Fibroblast of mammary gland (primary cell): ENCODE measurements at places on chromosomes 6 and 20.

GRCh38 chr20:39067526-39068216, 105.5 kb downstream of the DHX35 start:
- DNase-seq: peak; percentile 88

- no peak for DNase-seq
These were observed 39.9 kb downstream of the MAP7 start for GRCh38 chr6:136510299-136510698.

- DNase-seq: no peak
These were observed 35.2 kb downstream of the HFE start for GRCh38 chr6:26122402-26122792.

DNA sequence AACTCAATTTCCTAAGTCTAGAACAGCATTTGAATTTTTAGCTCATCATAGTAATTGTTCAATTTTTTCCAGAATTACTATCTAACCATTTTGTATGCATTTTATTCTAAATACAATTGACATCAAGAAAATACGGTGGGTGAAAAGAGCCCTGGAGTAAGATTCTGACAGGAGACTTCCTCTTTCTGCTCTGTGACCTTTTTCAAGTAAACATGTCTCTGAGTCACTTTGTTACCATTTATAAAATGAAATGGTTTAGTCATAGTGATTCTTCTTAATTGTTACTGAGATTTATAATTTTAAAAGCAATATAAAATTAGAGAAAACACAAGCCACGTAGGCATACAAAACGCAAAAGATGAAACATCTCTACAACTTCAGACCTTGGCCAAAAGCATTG, 80.2 kb downstream of the PLCB1 start:
- DNase-seq: peak; percentile 31

DNA sequence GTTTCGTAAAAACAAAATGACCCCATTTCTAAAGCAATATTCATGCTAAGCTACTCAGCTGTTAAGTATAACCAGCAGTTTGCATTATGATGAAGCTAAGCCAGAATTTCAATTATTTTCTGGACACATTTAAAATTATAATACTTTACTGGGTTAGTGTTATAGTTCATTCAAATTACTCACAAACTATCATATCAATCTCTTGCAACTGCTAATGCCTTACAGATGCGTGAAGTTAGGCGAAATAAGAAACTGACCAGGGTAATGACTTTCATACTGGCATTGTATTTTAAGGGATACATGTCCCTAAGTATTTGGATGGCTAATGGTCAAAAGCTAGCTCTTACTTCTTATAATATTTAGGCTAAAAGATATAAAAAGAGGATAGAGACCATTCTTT, 249.6 kb downstream of the TSHZ2 start:
- DNase-seq: no peak

DNA sequence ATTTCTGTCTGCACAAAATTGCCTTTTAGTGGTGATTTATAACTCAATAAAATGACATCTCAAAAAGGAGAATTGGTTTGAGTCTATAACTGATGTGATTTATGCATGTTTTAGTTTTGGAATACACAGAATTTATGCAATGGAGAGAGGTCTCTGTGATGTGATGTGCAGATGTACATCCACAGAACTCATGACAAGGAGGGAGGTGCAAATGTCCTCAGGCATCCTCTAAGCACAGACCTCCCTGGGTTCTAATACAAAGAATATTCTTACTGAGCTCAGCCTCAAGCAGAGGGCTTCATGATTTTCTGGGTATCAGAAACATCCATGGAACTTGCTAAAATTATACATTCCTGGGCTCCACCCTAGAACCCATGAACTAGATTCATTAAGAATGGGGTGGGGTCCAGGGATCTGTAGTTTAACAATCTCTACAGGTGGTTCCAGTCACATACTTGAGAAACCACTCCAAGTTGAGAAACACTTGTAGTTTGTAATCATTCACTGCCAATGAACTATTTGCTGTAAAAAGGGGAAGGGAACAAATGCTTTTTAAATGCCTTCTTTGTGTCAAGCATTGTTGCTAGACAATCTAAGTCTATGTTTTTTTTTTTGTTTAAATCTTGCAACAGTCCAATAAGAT, 60.2 kb upstream of the NEDD9 start:
- DNase-seq: no peak

DNA sequence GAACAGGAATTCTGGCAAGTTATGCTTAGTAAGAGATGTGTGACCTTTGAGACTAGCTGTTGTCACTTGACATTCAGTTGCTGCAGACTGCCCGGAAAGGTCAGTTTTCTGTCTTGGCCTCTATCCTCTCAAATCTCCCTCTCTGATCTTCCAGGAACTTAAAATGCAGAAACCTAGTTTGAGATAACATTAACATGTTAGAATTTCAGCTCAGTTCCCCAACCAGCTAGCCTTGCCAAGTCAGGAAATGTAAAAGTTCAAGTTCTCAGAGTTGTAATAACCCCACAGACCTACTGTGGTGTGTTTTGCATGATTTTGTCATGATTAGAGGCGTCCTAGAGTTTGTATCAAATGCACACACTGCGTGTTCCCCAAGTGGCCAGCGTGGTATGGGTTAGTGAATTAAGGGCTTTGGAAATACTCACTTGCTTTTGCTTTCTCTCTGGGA, 46.6 kb downstream of the DUSP22 start:
- DNase-seq: no peak

GRCh38 chr6:142721215-142721920, 223.6 kb downstream of the HIVEP2 start:
- DNase-seq: no peak

DNA sequence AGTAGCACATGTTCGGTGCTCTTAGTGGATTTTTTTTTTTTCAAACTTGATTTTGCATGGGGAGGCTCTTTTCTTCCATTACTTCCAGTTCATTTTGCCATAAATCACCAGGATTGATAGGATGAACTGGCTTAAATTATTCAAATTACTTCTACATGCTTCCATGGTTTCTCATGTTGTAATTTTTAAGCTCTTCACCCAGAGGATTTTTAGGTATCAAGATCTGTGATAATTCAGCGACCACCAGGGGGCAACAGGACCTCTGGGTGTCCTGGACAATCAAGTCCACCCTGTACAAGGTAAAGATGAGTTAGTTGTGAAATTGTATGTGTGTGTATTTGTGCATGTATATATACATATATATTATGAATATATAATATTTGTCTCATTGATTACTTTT, 4.2 kb upstream of the EPHA7 start:
- DNase-seq: peak; percentile 44

GRCh38 chr20:62045118-62045517, 20.6 kb downstream of the TAF4 start:
- no peak for DNase-seq

- DNase-seq: no peak
These were observed 137.5 kb upstream of the SLC24A3 start for GRCh38 chr20:19074828-19075516.

DNA sequence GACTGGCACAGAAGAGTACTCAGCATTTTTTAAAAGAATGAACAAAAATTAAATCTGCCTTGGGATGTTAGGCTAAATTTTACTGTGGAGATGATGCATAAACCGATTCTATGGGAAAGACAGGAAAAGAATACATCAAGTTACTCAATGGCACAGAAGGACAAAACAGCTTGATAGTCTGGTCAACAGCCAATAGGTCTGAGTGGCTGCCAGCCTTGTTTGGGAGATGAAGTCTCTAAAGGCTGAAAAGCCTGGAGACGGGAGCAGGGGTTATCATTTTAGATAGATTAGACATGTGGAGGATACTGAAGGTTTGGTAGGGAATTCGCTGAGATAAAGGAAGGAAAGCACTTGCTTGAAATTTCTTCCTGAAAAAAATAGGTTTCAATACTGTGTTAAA, 56.3 kb upstream of the LAMA2 start:
- DNase-seq: no peak

GRCh38 chr20:40686893-40687292, 2.1 kb downstream of the MAFB start:
- DNase-seq: no peak

- DNase-seq: no peak
These were observed 22.6 kb downstream of the CNR1 start for GRCh38 chr6:88143421-88144157.
